Naive thymus-derived CD8-positive, alpha-beta T cell (primary cell): ENCODE measurements at places on chromosomes 5 and 9. TPM values are rescaled to one million over a fixed set of nuclear protein-coding genes. Genes with fewer than 3 reads are reported as not detected.

DNA sequence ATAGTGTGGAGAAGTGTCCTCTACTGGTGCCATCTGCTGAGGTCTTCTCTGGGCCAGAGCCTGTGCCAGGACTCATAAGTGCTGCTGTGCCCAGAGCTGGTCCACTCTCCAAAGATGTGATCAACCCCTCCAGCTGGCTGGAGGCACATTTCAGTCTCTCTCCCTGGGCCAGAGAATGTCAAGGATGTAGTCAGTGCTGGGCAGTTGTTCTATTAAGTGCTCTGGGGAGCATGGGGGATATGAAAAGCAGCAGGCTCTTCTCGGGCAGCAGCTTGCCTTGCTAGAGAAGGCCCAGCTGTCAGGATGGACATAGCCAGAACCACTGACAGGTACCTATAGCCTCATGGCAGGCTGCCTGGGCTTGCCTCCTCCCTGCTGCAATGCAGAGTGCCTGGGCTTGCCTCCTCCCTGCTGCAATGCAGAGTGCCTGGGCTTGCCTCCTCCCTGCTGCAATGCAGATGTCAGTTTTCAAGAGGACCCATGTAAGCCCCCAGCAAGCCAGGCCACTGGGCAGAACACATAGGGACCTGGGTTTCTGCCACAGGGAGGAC is 157.2 kb upstream of the PANK3 start:
- H3K4me3 ChIP-seq = no peak overlapping the region
- H3K27ac ChIP-seq = no peak overlapping the region
- H3K4me1 ChIP-seq = no peaks in the 10 kb centered on the region
- DNase-seq = no peak

DNA sequence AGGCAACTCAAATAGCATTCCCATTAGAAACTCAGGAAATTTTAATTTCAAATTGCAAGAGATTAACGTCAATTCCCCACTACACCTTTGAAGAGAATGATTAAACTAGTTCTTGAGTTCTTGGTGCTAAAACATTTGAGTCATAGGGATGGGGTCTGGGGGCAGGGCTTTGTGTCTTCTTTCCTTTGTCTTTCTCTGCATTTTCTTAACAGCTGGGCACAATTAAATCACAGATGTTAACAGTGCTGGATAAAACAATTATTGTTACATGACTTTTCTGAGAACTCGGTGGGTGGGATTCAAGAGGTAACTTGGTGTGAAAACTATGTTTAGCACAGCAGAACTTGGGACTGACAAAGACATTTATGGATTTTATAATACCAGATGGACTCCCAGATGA is 351.9 kb upstream of the TNC start:
- no peak overlapping the region for H3K27ac ChIP-seq
- peaks cover 1% of the 10 kb centered on the region for H3K27me3 ChIP-seq
- no peaks in the 10 kb centered on the region for H3K4me1 ChIP-seq
- DNase-seq = no peak

DNA sequence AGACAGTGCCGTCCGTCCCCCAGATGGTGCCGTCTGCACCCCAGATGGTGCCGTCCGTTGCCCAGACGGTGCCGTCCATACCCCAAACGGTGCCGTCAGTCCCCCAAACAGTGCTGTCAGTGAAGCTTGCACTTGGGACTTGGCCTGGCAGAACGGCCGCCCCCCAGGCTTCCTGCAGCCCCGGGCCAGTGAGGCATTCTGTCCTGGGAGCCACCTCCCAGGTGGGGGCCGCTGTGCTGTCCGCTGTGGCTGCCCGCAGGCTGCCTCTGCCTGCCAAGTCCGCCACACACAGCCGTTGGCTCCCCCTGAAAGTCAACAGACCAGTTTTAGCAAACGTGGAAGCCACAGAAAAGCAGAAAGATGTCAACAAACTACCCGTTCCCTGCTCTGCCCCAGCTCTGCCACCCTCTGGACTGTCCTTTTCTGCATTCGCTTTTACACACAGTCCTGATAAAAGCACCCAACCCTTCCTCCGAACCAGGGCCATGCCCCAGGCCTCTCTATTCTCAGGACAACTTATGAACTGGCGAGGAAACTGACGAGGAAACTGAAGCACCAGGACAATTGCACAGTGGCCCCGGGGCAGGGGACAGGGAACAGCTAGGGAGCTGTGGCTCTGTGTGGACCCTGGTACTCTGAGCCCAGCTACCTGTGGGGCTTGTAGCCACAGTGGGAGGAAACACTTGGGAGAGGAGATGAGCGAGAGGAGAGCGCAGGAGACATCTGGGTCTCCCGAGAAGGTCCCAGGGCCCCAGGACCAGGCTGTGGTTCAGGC is 39.6 kb upstream of the RXRA start:
- no peaks in the 10 kb centered on the region for H3K36me3 ChIP-seq
- H3K27me3 ChIP-seq = peaks cover 3% of the 10 kb centered on the region
- H3K27ac ChIP-seq = no peak overlapping the region
- H3K4me3 ChIP-seq = no peak overlapping the region

The ACOT12 gene
- not detected for total RNA-seq

The ITGA1 gene
- 4.6 TPM for total RNA-seq

DNA sequence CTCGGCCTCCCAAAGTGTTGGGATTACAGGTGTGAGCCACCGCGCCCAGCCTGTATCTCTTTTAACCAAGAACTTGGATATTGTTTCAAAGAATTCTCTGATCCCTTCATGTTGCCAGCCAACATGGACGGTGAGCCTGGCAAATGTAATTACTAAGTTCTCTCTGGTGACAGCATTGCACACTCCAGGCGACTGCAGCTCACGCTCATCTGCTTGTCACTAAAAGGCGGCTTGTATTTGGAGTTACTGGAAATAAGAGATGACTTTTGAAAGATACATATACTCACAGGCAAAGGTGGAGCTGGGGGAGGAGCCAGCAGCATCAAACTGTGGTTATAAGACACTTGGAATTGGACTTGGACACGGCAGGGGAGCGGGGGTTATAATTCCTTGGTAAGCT is 172.3 kb downstream of the SLIT3 start:
- no peak overlapping the region for H3K4me3 ChIP-seq
- no peak for DNase-seq
- no peaks in the 10 kb centered on the region for H3K4me1 ChIP-seq
- H3K27me3 ChIP-seq = no peaks in the 10 kb centered on the region
- no peak overlapping the region for H3K27ac ChIP-seq

- no peak overlapping the region for H3K4me3 ChIP-seq
- H3K27me3 ChIP-seq = no peaks in the 10 kb centered on the region
- H3K36me3 ChIP-seq = no peaks in the 10 kb centered on the region
- no peak for DNase-seq
- no peaks in the 10 kb centered on the region for H3K4me1 ChIP-seq
These were observed 153.3 kb upstream of the SPRY4 start for GRCh38 chr5:142478113-142478512.
